ENCODE measurements at places on chromosomes 6 and 20.
A peak's percentile ranks its signal among the peaks of the same experiment; 100 is the strongest.

DNA sequence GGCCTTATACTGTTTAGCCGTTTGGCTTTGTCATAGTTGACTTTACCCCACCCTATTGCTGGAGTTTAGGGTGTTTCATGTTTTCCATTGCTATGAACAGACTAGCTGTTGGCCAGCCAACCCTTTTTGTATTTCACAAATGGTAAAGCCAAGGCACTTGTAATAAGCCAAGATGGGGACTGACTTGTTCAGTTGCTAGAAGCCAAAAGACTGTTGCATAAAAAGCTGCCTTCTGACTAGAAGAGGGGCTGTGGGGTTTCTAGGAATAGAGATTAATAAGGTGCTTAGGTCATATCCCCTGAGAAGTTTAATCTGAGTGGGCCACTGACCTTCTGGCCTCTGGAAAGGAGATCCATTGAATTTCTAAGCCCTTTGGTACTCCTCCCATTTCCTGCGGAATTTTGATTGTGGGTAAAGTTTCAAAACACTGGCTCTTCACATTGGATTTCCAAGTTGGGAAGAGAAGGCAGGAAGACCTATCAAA, 211.1 kb downstream of the PLCB4 start:
- no peak for DNase-seq

DNA sequence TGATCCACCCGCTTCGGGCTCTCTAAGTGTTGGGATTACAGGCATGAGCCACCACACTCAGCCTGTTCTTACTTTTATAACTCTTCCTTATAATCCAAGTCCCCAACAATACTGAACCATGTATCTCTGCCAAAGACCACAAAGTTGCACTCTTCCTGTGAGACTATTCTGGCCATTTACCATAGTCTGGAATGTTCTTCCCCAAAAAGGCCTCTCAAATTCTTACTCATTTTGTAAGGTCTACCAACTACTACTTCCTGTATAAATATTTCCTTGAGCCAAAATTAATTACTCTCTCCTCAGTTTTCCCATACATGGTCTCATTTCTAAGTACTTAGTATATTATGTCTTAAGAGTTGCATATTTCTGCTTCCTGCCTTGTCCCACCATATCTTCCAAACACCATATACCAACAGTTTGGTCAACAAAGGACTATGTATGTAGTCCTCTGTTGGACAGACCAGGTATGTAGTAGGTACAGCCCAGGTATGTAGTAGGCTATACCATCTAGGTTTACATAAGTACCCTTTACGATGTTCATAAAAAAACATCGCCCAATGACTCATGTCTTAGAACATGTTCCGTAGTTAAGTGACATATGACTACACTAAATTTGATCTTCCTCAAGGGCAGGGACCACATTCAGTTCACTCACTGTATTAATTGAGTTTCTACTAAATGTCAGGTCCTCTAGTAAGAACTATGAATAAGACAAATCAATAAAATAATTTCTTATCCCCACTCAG, 22.0 kb downstream of the RANBP9 start:
- DNase-seq: no peak

GRCh38 chr6:131811500-131811899, 3.7 kb downstream of the ENPP1 start:
- no peak for DNase-seq

GRCh38 chr20:11018668-11019170, 344.9 kb upstream of the JAG1 start:
- no peak for DNase-seq

DNA sequence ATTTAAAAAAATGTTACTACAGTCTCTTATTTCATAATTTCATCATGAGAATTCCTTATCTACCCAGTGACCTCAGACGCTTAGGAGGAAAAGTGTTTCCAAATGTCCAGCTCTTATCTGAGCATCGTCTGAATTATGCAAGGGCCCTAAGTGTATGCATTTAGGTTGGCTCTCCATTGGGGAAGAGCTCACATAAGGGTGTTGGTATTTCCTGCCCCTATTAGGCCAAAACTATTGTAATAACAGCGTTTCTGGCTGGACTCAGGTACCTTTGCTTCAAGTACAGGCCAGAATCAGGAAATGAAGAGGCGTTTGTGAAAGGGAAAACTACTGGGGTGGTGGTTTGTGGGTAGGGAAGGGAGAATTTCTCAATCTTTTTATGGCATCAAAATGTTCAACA, 40.4 kb upstream of the SGK1 start:
- DNase-seq: peak; percentile 71

DNA sequence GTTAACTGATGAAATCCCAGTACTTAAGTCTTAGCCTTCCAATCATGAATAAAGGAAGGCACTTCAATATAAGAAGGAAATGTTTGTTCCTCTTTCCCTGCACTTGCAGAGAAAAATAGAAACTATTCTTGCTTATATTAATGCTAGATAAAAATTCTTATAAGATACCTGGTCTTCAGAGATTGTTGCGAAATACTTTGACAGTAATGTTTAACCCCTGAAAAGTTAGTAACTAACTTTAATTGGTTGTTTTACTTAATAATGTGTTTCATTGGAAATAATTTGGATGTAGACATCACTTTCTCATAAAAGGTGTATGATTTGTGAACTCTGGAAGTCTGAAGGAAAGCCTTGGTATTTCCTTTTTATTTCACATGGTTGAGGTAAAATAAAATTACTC, 294.2 kb upstream of the SYNCRIP start:
- no peak for DNase-seq

GRCh38 chr20:48724891-48725554, 102.8 kb downstream of the PREX1 start:
- no peak for DNase-seq
